ENCODE measurements at places on chromosomes 7 and 10.

GRCh38 chr10:49505076-49505475 lies 33.8 kb downstream of the ERCC6 start:
- no peak for DNase-seq

- no peak for DNase-seq
Observed at GRCh38 chr10:121154310-121154709, 303.1 kb downstream of the WDR11 start.

DNA sequence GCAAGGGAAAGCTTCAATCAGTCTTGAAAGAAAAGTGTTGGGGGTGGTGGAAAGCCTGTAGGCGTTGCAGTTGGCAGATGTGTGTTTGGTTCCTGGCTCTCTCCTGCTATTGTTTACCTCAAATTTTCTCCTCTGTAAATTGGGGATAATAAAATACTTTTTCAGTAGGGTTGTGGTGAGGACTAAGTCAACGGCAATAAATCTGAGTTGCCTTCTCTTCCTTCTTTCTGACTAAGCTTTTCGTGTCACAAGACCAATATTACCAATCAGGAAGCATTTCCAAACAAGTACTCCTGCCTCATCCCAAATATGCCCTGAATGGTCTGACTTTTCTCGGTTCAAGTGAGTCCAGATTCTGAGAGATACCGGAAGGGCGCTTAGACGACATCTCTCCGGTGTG lies 54.0 kb downstream of the CREB5 start:
- no peak for DNase-seq

- DNase-seq = no peak
Observed at GRCh38 chr7:26958834-26959233, 94.4 kb upstream of the SKAP2 start.

DNA sequence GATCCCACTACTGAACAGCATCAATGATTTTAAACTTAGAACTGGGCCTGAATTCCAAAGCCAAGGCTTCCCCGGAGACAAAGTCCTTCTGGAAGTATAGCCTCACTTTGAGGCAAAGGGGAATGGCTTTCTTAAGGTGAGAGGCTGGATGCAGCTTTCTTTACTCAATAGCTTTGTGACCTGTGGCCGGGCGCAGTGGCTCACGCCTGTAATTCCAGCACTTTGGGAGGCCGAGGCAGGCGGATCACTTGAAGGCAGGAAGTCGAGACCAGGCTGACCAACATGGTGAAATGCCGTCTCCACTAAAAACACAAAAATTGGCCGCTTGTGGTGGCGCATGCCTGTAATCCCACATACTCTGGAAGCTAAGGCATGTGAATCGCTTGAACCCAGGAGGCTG lies 3.2 kb upstream of the FGFR2 start:
- no peak for DNase-seq

- no peak for DNase-seq
Observed at GRCh38 chr7:127905491-127906330, 125.5 kb downstream of the LRRC4 start.

- no peak for DNase-seq
Observed at GRCh38 chr10:89165923-89166322, 41.2 kb downstream of the CH25H start.

DNA sequence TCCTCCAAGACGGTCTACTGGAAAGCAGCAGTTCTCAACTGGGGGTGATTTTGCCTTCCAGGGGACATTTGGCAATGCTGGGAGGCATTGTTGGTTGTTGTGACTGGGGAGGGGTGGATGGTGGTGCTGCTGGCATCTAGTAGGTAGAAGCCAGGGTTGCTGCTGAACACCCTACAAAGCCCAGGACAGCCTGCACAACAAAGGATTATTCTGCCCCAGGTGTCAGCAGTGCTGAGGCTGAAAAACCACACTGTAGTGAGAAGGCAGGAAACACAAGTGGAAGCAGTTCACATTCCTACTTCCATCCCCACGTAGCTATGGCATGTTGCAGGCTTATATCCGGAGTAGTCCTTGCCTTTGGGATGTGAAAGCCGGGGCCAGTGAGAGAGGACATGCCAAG lies 86.9 kb downstream of the AOAH start:
- DNase-seq = no peak

GRCh38 chr10:25907261-25907660 lies 26.8 kb upstream of the MYO3A start:
- DNase-seq = no peak

DNA sequence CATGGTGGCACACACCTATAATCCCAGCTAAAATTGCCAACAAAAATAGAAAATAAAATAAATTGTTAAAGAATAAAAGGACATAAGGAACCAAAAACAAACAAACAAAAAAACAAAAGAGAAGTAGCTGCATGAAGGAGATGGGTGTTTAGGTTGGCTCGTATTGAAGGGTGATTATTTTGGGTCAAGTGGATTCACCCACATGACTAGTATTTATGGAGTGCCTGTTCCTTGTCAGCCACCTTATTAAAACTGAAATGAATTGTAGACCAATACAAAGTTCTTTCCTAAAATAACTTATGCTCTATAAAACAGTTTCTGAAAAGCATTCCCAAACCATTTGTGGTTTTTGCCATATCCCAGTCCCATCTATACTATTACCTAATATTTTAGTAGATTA lies 138.7 kb downstream of the BTAF1 start:
- DNase-seq = no peak

GRCh38 chr10:62699148-62699547 lies 105.4 kb upstream of the ADO start:
- DNase-seq = no peak

GRCh38 chr10:132011024-132011423 lies 29.3 kb upstream of the BNIP3 start:
- DNase-seq = no peak

GRCh38 chr7:149496642-149497391 lies 792 bp downstream of the ZNF746 start:
- peak; percentile 6 for DNase-seq

- DNase-seq = no peak
Observed at GRCh38 chr10:54749623-54750022, 51.4 kb downstream of the PCDH15 start.

DNA sequence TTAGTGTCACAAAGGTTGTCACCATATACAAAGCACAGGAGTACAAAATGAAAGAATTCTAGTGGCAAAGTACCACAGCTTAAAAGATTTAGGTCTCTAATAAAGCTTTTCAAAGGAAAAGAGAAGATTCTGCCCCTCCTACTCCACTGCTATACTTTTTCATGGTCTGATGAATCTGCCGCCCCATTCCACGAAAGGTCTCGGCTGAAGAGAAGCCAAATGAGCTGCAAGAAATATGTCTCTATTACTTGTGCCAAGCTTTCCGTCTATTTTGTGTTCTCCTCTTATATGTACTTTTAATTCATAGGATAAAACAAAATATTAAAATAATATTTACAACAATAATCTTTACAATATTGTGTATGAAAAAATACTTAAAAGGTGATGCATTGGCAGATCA lies 222.6 kb downstream of the ANK3 start:
- no peak for DNase-seq

DNA sequence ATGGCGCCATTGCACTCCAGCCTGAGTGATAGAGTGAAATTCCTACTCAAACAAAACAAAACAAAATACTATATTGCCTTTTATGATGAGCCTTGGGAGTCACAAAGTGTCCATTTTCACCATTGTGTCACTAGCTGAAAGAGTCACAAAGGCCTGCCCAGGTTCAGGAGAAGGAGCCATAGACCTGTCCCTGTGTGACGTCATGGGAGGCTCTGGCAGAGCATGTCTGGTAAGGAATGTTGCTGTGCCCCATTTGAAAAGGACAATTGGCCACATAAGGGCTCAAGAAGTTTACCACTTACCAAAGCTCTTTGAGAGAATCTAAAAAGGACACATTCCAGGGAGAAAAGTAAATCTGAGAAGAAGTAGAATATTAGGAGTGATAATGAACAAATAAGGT lies 367.7 kb downstream of the SDK1 start:
- DNase-seq = no peak

DNA sequence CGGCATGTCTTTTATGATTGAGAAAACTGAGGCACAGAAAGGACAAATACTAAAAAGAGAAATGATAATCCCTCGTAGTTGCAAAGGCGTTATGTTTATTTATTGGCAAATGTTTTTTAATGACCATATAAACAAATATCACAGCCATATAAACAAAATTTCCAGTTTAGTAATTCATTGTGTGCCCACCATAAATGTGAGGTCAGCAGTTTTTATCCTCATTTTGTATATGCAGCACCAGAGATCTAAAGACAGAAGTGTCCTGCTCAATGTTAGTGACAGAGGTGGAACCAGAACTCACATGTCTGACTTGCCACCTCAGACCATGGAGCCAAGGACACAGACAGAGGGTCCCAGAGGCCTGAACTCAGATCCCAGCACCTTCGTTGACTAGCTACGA lies 14.1 kb downstream of the CNNM1 start:
- no peak for DNase-seq

GRCh38 chr7:18287482-18287881 lies 208.1 kb upstream of the HDAC9 start:
- no peak for DNase-seq

DNA sequence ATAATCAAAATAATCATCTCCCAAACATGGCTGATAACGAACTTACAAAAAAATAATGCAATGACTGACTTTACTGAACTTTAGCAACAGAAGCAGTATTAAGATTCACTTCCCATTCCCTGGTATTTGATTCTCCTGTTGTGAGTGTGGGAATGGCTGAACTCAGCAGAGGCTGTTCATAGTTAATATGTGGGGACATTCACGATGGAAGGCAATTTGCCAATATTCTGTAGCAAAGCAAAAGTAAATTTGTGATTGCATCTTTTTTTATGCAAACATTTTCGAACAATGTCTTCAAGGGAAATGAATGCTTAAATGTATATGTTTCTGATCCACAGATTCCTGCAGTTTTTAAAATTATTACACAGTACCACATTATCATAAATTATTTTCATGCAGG lies 431.7 kb upstream of the KLF6 start:
- DNase-seq = no peak

GRCh38 chr7:2237109-2237602 lies 4.4 kb upstream of the MAD1L1 start:
- no peak for DNase-seq

DNA sequence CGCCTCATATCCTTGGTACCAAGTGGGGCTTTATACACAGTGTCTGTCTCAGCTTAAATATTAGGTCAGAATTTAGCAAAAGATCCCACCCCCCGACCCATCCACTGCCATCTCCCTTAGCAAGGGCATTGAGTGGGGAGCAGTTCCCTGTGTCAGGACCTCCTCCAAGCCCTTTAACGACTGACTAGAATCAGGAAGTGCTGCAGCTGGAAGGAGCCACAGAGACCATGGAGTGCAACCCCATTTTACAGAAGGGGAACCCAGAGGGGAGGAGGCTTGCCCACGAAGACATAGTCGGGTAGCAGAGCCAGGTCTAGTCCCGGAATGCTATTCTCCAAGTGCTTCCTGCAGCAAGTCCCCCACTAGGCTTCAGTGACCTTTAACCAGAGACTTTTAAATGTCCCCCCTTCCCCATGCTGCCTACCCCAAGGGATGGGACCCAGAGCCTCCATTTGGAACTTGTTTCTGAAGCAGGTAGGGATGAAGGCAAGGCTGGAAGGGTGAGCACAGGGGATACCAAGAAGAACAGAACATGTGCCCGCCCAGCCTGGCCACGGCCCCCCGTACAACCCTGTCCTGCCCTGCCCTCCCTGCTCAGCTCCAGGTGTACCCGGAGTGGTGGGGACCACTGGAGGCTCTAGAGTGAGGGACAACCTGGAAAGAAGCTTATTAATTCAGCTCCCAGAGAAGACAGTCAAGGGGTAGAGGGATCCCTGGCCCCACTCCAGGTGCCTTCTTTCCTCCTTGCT lies 41.3 kb downstream of the C10orf105 start:
- no peak for DNase-seq

GRCh38 chr10:103888113-103888841 lies 29.7 kb downstream of the STN1 start:
- DNase-seq = peak; percentile 34

- no peak for DNase-seq
Observed at GRCh38 chr7:142792593-142792992, 21.8 kb downstream of the PRSS2 start.

DNA sequence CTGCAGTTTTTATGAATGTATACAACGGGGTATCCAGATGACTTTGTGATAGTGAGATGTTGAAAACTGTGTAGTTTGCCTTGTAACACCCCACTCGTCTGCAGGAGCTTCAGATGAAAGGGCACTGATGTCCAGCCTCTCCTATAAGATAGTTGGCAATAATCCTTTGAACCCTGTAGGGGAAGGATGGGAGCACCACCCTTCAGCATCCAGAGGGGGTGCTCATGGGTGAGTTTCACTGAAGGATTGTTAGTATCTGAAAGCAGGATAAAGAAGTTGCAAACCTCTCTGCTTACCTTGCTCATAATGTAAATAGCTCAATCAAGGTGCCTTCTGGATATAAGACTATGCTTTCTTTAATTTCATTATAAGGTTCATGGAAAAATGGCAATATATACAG lies 201.5 kb downstream of the TMEM178B start:
- DNase-seq = no peak

DNA sequence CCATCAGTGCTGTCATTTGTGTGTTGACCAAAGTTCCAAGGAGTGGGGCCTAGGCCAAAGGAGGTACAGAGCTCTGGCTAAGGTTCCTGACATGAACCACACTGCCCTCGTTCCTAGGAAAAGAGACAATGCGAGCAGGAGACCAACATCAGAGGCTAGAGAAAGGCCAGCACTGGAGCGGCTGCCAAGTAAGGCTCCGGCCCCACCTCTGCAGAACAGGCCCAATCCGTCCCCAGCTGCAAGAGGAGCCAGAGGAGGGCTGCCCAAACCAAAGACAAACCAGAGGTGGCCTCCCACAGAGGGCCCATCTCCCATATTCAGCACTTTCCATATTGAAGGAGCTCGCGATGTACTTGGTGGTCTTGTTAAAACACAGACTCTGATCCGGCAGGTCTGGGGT lies 81.0 kb downstream of the FAM53B start:
- no peak for DNase-seq

DNA sequence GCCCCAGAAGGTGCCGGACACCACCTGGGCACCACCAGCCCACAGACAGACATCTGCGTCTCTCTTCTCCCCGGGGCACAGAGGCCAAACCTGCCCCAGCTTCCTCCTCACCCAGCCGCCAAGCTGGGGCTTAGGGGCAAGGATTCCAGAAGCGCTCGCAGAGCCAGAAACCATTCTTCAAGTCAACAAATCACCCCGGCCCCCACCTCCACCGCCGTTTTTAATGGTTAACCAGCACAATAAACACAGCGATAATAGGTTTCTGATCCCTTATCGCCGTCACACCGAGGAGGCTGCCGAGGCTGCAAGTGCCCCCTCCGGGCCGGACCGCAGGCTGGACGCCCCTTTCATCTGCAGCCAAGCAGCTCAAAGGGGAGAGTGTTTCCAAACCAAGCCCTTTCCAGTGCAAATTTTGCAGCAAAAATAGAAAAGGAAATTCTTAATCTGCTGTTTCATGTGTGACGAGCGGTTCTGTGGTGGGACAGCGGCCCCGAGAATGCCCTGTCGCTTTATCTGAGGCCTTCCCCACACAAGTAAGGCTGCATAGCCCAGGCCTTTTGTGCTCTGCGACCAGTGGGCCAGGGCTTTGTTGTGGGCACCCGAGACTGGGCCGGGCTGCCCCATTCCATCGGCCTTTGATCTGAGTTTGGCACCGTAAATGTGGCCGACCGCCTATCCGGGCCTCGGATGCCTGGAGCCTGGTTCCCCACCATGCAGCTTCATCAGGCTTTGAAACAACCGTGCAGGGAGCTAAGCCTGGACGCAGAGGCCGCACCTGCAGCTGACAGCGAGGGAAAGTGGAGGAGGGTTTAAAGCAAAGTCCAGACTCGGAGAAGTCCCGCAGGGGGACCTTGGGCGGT lies 83.2 kb downstream of the FOXL3 start:
- DNase-seq = no peak

- DNase-seq = no peak
Observed at GRCh38 chr10:6074489-6075301, 12.5 kb upstream of the IL2RA start.

- DNase-seq = no peak
Observed at GRCh38 chr10:101219139-101219945, 9.9 kb downstream of the LBX1 start.

All from SK-N-DZ (cell line).